ENCODE measurements at places on chromosomes 11 and 22.

- no peak for DNase-seq
Measured at GRCh38 chr22:44547371-44547770, 49.3 kb upstream of the RTL6 start.

GRCh38 chr11:127491589-127491988, 491.0 kb upstream of the KIRREL3 start:
- no peak for DNase-seq

DNA sequence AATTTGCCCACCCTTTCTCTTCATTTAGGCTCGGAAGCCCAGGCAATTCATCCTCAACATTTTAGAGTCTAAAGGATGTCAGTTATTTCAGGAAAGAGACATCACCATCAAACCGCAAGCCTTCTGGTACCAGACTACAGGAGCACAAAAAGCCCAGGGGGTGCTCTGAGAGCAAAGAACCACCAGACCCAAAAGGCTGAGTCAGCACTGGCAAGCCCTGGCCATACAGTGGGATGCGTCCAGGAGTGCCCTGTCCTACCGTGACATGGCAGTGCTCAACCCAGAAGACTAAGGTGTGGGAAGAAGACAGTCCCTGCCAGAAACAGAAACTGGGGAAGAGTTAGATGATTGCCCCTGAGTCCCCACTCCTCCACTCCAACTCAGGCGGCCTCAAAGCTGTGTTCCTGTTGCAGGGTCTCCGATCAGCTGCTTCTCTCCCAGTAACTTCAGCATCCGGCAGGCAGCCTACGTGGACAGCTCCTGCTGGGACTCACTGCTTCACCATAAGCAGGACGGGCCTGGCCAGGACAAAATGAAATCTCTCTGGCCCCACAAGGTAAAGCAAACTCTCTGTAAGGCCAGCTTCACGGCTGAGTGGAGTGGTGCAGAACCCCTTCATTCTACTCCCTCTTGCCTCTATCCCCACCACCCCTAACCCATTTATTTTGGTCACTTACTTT, 1.5 kb downstream of the PANX3 start:
- DNase-seq = no peak

- no peak for DNase-seq
Measured at GRCh38 chr11:7559398-7560283, 45.8 kb downstream of the PPFIBP2 start.

DNA sequence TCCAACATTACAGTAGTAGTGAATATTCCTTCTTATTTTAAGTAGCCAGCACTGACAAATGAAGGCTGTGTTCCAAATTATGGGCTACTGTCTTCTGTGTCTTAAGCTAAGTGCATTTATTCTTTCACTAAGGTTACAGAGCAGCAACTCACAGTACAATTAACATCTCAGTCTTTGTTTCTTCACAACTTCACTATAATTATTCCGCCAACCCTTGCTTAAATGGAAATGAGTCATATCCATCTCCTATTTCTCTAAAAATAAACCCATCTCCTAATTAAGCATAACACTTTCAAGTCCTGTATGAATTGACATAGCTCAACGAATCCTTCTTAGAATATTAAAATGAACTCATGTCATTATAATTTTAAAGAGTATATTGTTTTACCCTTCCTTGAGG, 6.7 kb downstream of the ETS1 start:
- no peak for DNase-seq

DNA sequence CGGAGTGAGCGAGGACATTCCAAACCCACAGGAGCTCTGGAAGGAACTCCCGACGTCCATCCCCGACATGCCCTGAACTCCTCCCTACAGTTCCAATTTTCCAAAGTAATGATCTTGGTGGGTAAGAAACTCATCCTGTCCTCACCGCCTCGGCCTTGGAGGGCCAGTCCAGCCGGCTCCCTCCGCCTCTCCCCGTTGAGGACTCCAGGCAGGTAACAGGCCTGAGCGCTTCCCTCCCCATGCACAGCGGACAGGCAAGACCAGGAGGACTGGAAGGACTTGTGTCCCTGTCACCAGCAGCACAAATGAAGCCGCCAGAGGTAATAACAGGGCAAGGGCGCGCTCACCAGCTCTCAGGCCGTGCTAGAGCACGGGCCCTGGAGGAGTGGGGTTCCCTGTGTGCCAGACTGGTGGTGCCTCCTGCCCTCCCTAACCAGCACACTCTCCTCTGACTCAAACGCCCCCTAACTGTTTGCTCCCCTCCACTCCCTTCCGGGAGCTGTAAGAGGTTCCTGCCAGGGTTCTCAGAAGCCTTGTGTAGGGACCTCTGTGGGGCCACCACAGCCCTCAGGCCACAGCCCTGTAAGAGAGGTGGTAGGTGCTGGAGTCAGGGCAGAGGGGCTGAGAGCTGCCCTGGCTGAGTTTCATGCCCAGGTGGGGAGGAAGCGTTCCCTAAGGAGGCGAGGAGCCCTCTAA, 17.1 kb downstream of the OVOL1 start:
- no peak for DNase-seq

GRCh38 chr22:39170825-39171622, 18.5 kb upstream of the CBX7 start:
- no peak for DNase-seq

GRCh38 chr11:66951135-66951534, 7.0 kb downstream of the PC start:
- no peak for DNase-seq

DNA sequence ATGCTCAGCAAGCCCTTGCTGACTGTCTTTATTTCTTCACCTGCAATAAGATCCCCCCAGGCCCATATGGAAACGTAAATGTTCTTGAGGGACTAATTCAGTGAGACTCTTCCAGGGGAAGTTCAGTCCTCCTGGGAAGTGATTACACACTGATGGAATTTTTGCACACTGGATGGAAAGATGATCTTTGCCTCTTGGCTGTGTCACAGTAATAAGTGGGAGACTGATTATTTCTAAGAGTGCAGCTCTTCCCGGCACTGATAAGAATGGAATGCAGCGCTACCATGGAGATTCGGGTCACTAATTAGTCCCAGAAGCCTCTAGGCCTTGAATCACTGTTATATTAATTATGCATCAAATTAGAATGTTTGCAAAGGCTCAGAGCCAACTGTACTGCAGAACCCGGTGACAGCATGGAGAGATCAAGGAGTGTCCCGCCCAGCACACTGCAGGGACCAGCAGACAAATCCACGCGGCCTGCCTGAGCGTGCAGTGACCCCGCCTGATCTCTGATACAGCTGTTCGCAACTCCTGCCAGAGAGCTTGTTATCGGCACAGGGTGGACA, 178.3 kb downstream of the SNX19 start:
- no peak for DNase-seq

GRCh38 chr22:44352378-44353035, 39.8 kb upstream of the SHISAL1 start:
- no peak for DNase-seq

DNA sequence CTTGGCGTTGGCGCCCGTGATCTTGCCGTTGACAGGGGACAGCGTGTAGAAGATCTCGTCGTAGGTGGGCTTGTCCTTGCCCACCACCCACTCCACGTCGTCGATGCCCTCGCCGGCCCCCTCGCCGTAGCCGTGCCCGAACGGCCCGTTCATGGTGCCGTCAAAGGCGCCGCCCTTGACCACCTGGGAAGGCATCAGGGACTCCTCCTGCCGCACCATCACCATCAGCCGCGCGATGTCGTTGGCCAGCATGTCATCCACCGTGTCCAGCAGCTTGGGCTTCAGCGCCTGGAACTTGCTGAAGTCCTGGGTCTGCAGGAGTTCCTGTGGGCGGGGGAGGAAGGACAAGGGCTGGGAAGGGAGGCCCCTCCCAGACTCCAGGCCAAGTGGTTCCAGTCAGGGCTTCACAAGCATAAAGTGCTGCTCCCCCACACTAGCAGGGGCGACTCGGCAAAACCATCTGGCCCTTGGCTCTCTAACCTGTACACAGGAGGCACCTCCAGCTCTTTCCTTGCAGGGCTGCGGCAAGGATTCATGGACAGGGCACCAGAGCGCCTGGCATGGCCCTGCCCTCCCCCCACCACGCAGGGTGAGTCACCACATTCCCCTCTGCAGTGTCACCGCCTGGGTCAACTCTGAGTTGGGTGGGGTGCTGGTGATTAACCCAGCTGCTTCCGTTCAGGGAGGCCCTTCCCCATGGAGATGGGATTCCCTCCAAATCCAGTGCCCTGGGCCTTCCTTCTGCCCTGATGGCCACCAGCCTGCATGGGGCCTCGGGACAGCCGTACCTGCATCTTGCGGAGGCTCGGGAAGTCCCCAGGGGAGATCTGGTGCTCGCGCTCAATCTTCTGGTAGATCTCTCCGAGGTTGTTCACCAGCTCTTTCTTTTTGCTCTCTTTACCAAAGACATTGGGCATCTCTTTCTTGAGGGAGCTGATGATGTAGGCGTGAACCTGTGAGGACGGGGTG, 10.4 kb upstream of the CDC42BPG start:
- no peak for DNase-seq

DNA sequence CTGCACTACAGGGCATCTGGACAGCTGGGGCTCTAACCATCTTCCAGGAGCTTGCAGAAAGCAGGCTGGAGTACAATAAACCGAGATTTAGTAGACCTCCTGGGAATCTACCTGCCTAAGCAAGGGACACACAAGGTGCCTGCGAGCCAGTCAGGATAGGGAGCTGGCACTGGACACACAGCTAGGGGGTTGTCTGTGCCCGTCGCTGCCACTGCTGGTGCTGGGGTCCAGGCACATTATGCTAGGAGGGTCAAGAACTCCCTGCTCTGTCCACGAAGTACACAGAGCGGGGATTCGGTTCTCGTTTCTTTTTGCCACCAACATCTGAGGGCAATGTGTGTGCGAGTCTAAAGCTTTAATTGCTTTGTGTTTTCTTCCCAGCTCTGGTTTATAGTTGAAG, 4.2 kb downstream of the RIC8A start:
- DNase-seq = no peak

GRCh38 chr11:64747961-64748665, 4.2 kb upstream of the RASGRP2 start:
- no peak for DNase-seq

DNA sequence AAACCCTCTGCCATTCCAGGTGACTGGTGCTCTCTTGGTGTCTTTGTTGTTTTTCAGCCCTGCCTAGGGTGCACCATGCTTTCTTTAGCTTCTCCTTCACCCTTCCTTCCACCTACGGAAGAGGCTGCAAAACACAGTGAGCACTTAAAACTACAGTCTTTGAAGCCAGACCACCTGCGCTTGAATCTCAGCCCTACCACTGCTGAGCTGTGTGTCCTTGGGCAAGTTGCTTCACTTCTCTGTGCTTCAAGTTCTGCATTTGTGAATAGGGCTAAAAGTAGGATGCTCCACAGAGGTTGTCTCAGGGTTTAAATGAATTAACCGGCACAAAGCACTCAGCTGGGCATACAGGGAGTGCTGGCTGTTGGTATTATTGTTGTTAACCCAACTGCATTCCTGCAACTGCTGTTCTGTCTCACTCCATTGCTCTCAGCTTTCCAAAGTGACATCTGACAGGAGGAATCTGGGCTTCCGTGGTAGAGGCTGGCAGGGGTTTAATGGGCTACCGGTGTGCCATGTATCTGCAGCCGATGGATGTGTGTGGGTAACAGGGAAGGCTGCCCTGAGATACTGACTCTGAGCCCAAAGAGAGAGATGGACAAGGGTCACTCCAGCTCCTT, 139.3 kb downstream of the FBXO7 start:
- DNase-seq = no peak

GRCh38 chr22:46735747-46736608, 2.1 kb downstream of the CERK start:
- DNase-seq = no peak

- DNase-seq = no peak
Measured at GRCh38 chr22:29854432-29854831, 16.4 kb upstream of the ASCC2 start.

DNA sequence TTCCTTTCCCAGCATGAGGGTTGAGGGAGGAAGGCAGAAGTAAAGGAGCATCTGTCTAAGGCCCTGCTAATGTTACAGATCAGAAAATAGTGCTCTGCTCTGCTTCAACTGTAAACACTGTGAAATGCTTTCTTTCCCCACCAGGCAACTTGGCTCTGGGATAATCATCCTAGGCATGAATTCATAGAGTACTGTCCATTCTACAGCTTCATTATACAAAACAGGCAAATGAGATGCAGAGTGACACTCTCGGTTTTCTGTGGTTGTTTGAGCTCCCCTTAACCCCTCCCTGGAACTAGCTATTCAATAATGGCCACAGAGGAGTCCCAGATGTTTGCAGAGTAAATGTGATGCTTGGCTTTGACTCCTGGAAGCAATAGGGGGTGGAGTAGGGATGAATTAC, 184.3 kb upstream of the CTSC start:
- DNase-seq = no peak

DNA sequence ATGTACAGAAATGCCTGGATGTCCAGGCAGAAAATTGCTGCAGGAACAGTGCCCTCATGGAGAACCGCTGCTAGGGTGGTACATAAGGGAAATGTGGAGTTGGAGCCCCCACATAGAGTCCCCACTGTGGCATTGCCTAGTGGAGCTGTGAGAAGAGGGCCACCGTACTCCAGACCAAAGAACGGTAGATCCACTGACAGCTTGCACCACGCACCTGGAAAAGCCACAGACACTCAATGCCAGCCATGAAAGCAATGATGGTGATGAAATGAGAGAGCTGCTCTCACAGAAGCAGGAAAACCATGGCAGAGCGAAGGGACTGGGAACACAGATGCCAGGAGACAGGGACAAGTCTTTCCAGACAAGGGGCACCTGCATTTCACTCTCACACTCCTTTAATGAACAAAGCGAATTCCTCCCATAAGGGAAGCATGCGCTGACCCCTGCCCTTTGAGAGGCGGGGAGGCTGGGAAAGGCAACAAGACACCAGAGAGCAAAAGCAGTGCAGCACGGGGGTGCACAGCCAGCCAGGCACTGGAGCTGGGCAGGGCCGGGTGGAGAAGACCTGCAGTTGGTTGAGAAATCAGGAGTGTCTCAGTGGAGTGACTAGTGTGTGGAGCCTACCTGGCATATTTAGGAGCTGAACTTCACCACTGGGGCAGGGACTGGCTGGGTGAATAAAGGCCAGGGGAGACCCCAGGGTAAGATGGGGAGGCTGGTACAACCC, 1025.2 kb downstream of the TBC1D22A start:
- DNase-seq = no peak

DNA sequence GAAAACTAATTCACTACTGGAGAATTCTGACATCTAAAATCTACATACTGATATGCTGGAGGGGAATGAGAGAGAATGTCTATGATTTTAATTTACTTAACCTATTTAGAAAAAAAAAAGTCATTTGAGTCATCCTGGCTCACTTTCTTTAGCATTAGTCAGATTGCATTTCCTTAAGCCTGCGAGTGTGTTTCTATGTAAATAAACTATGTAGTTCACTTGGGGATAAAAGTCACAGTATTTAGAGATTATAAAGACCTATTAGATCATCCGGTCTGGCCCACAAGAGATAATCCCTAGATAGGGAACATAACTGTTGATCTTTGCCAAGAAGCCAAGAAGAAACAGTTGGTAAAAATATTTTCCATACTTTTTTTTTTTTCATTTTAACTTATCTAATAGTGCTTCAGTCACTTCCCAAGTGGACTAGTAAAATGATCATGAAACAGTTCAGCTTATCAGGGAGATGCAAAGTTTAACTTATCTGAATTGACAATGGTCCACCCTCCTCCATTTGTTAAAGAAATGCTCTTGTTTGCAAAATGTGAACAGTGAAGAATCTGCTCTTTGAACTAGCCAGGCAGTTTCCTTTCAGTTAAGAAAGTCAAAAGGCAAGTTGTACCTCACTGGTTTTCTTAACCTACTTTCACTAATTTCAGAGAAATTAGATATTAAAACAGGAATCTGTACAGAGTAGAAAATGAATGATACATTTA, 21.2 kb upstream of the BLID start:
- no peak for DNase-seq

All from SIG-M5 (cell line).